Activated CD8-positive, alpha-beta memory T cell treated with anti-CD3 and anti-CD28 coated beads for 1 hour (primary cell): ENCODE measurements at places on chromosomes 2 and 18.

DNA sequence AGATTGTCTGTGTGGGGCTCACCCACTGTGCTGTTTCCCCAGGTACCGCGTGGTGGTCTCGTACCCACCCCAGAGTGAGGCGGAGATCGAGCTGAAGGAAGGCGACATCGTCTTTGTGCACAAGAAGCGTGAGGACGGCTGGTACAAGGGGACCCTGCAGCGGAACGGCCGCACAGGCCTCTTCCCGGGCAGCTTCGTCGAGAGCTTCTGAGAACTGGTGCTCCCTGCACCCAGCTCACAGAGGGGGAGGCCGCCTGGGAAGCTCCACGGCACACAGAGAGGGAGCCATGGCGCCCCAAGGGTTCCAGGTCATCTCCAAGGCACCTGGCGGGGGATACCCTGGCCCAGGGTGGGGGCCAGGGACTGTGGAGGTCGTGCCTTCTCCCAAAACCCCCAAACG is 112.3 kb downstream of the SEPTIN10 start:
- DNase-seq = no peak

DNA sequence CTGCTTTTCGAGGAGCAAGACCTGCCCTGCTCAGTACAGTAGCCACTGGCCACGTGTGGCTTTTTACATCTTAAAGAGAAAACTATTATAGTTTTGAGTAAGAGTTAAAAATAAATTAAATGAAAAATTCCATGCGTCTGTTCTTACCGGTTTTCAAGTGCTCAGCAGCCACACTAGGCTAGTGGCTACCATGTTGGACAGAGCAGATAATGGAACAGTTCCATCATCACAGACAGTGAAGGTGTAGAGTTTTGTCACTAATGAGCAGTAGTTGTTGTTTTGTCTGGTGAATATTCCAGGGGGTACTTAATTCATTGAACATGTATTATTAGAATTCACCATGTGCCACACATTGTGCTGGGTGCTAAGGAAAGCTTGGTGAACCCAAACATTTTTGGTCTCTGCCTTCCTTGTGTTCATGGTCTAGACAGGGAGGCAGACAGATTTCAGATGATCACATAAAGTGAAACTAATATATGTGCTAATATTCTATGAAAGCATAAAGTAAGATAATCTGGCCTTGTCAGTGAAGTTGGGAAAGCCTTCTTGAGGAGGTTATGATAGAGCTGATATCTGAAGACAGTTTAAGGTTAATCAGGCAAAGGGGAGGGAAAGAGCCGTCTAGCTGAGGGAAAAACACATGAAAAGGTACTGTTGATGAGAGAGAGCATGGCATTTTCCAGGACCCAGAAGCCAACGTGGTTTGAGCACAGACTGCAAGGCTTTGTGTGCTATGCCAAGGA is 1.4 kb downstream of the ALMS1 start:
- no peak for DNase-seq

DNA sequence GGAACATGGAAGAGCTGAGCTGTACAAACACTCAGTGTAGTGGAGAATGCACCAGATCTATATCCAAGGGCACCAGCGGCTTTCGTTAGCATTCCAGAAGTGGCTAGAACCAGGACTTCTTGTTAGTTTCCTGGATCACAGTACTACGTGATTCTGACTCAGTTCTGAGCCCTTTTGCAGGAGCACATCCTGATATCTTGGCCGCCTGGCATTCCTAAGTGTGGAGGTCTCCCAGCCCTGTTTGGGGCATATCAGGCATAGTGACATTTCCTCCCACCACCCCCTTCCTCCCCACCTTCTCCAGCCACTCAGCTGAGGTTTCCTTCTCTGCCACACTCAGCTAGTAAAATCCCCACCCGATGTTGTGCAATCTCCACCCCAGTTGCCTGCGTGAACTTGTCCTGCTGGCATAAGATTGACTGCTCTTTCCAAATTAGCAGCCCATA is 63.4 kb downstream of the BMP10 start:
- no peak for DNase-seq

GRCh38 chr2:132667706-132668105 is 2.3 kb downstream of the LYPD1 start:
- no peak for DNase-seq

- DNase-seq = no peak
Observed at GRCh38 chr2:72678024-72678423, 147.8 kb downstream of the EXOC6B start.

DNA sequence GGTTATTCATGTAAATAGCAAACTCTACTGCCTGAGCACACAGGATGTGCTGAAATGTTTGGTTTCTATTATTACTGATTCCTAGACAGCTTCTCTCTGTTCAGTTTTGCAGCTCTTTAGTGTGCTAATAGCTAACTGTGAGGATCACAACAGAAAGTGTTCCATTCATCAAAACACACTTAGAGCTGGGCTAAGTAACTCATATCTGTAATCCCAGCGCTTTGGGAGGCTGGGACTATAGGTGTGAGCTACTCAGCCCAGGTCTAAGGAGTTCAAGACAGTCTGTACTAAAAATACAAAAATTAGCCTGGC is 63.2 kb downstream of the MOGAT1 start:
- DNase-seq = no peak

DNA sequence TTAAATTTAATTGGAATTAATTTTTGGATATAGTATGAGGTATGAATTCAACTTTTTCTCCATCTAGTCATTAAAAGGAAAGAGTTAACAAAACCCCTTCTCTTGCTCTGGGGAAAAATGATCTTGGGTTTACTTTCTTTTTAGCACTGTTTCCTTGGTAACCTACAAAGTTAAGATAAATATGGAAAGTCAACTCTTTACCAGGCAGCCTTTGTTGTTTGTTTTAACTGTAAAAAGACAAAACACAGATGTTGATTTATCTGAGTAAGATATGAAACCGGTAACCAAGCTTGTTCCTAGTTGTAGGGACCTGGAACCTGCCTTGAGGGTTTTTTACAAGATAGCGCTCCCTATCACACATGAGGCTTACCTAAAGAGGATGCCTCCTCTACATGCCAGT is 10.1 kb upstream of the SANBR start:
- no peak for DNase-seq

GRCh38 chr2:79713131-79713785 is 200.4 kb downstream of the CTNNA2 start:
- DNase-seq = no peak

- DNase-seq = no peak
Observed at GRCh38 chr2:240701091-240701735, 9.5 kb downstream of the AQP12A start.

GRCh38 chr2:199191461-199191860 is 266.3 kb downstream of the SATB2 start:
- DNase-seq = no peak

DNA sequence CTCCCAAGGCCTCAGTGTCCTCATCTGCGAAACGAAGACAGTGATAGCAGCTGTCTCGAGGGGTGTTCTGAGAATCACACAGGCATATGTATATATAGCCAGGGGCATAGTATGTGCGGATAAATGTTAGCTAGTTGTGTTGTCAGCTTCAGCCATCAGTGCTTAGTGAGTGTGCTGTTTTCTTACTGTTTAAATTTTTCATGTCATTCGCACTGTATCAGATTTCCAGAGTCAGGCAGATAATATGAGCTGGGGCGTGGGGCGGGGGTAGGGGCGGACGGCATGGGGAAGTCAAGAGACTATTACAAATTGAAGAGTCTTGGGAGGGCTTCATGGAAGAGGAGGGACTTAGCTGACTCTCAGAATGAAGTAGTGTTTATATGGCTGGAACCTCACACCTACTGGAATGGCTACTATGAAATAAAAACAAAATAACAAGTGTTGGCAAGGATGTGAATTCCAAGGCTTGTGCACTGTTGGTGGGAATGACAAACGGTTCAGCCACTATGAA is 7.0 kb downstream of the TRAPPC12 start:
- DNase-seq = no peak

DNA sequence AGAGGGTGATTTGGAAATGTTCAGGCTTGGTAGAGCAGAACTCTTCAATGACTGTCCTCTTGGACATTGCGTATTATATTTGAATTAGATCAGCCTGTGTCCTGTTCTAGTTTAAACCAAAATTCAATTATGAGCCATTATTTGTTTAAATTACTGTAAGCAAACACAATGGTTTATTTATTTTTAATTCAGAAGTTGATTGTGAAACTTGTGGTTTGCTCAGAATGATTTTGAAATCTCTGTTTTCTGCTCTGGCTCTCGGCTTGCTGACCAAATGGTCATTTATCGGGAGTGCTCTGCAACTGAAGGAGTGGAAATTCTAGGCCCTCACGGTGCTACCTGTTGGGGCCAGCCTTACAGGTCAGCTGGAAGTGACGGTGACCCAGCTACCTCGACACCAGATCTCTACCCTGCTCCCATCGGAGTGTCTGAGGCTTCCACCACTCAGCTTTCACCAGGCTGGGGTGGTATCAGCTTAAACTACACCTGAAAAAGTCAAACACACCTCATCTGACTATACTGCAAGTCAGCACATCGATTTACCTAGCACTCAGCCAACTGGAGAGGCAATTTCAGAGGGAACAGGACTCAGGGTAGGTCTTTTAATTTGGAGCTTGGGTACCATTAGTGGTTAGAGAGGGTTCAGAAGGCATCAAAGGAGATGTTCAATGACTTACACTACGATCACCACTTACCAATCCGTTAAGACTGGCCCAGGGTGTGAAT is 36.8 kb upstream of the GPD2 start:
- no peak for DNase-seq

DNA sequence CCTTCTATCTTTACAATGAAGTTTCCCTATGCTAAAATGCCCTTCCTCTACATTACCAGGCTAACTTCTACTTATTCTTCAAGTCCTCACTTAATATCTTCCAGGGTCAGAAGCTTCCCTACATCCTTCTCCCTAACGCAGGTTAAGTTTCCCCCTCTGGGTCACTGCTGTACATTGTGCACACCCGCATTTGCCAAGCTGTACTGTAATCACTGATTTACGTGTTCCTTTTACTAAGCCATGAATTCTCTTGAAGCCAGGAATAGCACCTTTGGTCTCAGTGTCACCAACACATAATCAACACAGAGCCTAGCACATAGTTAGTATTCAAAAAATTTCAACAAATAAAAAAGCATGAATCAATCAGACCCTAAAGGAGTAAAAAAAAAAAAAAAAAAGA is 22.3 kb downstream of the ACVR1 start:
- DNase-seq = no peak

- no peak for DNase-seq
Observed at GRCh38 chr2:98869272-98869641, 66.8 kb downstream of the CRACDL start.

DNA sequence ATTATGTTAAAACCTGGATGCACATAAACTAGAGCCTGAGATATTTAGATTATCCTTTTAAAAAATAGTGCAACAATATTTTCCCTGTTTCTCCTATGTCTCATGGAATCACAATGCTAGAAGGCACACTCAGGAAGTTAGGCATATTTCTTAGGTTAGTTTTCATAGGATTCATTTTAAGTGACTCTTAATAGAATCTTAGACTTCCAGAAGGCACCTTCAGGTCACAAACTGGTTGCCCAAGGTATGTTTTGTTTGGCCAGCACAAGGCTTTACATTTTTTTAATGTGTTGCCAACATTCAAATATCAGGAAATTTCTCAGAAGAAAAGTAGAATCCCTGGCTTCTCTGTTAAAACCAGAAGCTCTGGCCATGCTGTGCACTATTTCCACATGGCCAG is 129.3 kb downstream of the LNPK start:
- no peak for DNase-seq

DNA sequence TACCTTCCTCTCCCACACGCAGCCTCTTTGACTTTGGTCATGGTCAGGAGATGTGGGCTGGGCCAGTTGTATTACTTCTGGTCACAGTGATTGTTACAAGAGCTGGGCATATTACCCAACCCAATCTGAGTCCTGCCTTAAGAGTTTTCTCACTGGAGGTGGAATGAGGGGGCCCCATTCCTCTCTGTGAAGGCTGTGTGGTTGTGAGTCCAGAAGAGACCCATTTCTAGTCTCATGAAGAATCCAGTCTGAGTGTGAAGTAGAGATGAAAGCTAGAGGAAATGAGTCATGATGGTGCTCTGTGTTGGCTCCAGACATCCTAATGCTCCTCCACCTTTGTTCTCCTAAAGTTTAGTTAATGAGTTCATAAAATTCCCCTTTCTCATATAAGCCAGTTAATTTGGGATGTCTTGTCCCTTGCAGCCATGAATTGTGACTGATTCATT is 50.8 kb upstream of the RASGRP3 start:
- DNase-seq = no peak

DNA sequence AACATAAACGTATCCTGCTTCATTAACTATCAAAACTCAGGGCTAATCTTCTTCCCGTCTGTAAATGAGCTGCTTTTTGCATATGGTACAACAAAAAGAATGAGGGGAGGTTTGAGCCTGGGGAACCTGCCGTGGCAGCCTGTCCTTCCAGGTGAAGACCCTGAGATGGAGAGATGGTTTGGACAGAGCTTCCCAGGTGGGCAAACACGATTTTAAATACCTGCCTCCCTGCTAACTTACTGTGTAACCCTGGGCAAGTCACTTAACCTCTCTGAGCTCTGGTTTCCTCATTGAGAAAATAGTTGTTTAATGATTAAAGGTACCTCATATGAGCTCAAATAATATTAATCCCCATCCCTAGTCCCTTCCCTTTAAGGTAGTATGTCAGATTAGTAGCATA is 9.0 kb downstream of the EMX1 start:
- DNase-seq = no peak

DNA sequence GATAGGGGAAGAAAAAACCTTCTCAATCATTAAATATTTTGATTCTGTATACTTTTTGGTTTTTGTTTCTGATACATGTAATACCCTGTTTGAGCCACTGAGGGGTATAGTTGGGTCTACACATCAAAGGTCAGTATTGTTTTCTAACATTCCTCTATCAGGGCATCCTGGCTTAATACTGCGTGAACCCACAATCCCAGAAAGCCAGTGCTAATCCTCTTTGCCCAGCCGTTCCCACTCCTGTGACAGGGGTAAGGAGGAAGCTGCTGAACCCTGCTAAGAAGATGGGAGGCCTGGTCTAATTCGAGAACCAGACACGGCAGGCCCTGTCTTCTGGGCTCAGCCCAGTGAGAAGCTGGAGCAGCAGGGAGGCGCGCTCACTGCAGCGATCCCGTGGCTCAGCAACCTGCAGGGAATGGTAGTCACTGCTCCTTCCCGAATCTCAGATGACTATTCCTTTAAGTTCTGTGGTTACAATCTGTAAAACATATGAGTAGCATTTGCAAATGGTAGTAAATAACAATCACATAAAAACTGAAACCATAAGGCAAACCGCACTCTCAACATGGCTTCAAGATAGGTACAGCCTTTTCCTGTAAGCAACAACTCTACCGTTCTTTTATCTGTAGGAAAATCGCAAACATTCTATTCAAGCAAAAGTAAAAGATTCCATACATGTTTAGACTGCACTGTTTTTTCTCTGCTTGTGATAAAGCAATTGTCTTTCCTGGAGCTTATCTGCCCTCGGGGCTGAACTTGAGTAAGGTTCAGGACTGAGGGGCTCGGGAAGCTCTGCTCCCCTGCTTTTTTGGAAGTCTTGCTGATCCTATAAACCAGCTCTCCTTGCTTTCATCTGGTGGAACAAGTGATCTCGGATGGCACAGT is 87.0 kb downstream of the EPB41L3 start:
- DNase-seq = no peak
